ENCODE measurements at places on chromosomes 3 and 15. TPM values are rescaled to one million over a fixed set of nuclear protein-coding genes. Genes with fewer than 3 reads are reported as not detected.
A peak's percentile ranks its signal among the peaks of the same experiment; 100 is the strongest.

DNA sequence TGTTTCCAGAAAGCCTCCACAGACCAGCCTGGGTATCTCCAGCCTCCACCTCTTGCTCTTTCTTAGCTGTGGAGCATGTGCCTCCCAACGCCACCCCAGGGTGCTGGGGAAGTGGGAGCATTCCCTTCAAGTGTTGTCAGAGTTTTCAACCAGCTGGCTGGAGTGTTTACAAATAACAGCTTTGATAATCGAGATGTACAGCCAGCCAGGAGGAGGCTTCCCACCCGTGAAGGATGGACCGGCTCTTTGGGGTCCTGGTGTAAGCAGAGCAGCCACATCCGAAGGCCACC, 8.5 kb upstream of the OXTR start:
- no peak for DNase-seq

DNA sequence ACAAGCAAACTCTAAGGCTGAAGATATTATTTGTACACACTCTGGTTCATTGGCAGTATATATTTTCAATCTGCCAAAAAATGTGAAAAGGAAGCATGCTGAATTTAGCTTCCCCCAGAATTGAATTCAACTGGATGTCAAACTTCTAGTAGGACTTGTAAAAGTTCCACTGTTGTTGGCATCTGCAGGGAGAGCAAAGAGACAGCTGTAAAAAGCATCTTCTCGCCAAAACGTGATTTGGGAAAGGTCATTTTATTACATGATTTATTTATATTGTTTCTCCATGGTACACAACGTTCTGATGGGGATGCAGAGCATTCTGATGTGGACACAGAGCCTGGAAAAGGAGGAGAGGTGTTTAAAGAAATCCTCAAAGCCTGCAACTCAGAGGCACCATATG, 196.7 kb upstream of the ADAMTS9 start:
- no peak for DNase-seq

DNA sequence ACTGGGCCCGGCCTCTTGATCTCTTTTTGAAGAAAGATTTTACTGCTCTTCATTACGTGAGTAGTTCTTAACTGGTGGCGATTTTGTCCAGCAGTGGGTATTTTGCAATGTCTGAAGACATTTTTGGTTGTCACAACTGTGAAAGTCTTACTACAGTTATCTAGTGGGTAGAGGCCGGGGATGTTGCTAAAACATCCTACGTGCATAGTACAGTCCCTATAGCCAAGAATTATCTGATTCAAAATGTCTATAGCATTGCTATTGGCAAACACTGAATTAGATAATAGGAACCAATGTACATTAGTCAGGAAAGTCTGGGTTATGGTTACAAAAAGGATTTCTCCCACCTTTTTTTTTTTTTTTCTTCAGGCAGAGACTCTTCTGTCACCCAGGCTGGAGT, 38.1 kb downstream of the FOXL2 start:
- DNase-seq = no peak

- DNase-seq = no peak
Measured at GRCh38 chr15:80418892-80419537, 14.8 kb downstream of the ARNT2 start.

DNA sequence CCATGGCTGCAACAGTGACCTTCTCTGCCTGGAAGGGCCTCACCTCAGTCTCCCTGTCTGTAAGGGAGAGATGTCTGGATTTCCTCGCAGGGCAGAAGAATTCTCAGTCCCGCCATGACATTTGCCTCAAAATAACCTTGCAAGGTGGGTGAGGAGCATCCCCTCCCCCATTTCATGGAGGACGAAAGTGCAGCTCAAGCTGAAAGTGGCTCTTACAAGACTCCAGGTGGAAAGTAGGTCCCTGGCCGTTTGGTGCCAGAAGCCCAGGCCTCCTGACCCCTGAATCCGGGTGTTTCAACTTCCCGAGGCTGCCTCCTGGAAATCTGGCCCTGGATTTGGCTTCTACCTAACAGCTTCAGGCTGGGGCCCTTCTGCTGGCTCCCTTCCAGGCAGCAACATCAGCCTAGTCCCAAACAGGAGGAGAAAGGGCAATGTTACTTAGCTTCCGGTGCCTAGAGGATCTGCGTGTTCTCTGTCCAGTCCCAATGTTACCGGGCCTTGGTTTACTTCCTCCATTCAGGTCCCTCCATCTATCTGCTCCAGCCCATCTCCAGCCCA, 769 bp upstream of the CSPG4 start:
- DNase-seq = peak; percentile 51

DNA sequence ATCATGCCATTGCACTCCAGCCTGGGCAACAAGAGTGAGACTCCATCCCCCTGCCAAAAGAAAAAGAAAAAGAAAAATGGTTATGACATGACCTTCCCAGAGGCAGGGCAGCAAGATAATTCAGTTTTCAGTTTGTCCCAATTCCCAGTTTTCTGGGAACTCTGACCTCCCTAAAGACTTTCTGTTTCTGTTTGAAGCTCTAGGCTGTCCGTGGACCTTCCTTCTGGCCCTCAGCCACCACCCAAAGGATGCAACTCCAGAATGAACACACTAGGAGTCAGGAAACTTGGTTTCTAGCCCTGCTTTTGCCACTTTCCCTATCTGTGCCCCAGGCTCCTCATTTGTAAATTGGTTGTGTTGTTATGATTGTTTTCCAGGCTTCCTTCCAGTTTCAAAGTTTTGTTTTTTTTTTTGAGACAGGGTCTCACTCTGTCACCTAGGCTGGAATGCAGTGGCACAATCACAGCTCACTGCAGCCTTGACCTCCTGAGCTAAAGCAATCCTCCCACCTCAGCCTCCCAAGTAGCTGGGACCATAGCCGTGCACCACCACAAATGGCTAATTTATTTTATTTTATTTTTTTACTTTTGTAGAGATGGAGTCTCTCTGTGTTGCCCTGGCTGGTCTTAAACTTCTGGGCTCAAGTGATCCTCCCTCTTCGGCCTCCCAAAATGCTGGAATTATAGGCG, 68.6 kb downstream of the CDC25A start:
- peak; percentile 59 for DNase-seq

DNA sequence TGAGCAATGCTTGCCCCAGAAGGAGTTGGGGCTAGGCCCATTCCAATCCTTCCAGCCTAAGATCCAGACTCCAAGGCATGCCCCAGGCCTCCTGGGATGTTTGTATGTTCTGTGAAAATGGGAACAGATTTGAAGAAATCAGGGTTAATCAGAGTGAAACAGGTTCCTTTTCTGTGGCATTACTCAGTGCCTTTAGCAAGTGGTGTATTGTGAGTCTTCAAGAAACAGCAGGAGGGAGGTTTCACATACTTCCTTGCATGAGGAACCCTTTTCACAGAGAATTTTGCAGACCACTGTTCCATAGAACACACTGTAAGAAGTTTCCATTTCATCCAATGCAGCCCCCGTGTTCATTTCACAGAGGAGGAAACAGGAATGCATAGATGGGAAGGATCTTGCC, 8.4 kb upstream of the CDC25A start:
- DNase-seq = no peak

DNA sequence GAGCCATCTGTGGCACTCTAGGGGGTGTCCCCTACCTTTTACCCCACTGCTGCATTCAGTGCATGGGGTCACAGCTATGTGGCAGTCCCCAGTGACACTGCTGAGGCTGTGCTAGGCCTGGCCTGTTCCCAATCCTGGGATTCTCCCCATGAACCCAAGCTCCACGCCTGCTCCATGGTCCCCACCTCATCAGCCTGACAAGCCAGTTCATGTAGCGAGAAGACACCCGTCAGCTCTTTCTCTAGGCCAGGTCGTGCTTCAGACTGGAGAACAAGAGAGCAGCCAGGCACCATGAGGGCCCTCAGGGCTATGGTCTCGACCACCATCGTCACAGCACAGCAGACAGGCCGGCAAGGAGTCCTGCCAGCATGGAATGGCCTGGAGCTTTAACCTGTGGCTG, 72.8 kb upstream of the PRR20G start:
- no peak for DNase-seq

Gene GRK7
- not detected for total RNA-seq

Measured in tibial nerve (tissue), 4 donors.